ENCODE measurements at places on chromosomes 11 and 22.

DNA sequence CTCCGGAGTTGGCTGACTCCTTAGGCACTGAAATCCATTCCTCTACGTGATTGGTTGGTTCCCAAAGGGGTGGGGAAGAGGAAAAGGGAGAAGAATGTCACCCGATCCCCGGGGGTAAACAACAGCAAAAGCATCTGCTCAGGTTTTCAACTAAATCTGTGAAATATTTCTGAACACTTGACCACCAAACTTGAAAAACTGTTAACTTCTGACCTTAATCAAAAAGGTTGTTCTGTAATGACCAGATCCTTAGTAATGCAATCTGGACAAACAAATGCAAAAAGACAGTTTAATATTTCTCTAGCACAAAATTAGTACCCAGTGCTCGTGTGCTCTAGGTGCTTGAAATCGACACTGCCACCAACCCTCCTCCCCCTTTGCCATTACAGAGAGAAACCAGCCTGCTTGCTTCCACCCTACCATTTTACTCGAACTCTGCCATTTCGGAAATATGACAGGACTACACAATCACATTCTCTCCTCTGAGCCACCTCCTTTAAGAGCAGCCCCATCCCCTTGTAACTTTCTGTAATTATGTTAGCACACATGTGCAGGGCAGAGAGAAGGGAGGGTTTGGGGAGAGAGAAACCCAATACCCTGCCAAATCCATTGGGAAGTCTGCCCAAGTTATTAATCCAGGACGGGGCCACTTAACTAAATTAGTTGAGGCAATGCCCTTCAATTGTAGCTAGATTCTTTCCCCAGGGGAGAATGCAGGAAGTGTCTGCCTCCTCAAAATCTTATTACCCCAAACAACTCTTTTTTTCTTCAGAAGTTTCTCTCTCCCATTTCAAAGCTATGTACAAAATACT is 113.8 kb downstream of the RBFOX2 start:
- DNase-seq: peak; percentile 78

DNA sequence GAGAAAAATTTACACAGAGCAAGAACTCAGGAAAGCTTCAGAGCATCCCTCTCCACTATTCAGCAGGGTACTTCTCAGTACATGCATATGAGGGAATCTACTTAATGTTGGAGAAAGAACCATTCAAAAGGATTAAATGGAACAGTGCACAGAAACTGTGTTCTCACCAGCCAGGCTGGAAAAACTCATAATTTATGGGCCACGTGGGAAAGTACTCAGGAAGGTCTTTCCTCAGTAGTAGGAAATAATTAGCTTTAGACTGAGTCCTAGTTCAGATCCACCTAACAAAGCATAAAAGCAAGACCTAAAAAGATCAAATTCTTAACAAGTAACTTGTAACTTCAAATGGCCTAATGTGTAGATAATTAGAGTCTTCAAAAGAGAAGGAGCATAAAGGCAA is 134.0 kb downstream of the FAM76B start:
- no peak for DNase-seq

DNA sequence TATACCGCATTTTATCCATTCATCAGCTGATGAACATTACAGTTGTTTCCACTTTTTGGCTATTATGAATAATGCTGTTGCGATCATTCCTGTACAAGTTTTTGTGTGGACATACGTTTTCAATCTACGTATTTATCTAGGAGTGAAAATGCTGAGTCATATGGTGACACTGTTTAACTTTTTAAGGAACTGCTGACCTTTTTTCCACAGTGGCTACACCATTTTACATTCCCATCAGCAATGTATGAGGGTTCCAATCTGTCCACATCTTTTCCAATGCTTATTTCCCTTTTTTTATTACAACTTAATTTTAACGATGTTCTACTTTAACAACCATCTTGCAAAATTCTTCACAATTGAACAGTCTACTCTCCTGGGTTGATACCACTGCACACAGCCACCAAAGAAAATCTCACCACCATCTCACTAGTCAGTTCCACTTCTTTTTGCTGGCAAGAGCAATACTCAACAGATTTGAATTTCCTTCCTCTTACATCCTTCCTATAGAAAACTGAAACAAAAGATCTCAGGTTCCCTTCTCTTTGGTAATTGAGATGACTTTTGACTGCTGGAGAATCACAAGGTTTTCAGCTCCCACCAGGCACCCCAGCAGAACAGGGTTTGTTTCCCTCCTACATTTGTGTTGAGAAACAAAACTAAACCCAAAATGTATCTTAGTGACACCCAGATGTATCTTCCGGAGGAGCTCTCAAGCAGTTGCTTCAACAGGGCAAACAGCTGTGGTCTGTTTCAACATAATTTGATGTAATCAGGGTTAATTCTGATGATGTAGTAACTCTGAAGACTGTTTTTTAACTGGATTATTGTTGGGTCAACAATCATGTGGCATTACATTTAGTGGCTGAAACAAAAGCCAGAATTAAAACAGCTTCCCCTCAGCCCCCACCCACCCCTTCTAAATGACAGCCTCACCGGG is 7.0 kb upstream of the GAB2 start:
- no peak for DNase-seq

DNA sequence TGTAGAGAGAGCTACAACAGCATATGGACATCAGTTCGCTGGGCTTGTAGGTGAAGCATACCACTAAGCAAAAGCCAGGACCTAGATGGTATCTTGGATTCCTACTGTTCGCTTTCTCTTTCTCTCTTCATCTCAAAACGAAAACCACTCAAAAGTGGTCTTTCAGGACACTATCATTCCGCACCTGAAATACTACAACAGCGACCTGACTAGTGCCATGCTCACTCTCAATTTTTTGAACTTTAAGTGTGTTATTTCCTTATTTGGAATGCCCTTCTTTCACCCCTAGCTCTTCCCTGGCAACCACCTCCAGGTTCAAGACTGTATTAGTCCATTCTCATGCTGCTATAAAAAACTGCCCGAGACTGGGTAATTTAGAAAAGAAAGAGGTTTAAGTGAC is 59.2 kb downstream of the CCDC83 start:
- no peak for DNase-seq

- no peak for DNase-seq
These were observed 56.1 kb downstream of the PRMT3 start for GRCh38 chr11:20443596-20443995.

- no peak for DNase-seq
These were observed 549.1 kb downstream of the MN1 start for GRCh38 chr22:27252282-27253049.

DNA sequence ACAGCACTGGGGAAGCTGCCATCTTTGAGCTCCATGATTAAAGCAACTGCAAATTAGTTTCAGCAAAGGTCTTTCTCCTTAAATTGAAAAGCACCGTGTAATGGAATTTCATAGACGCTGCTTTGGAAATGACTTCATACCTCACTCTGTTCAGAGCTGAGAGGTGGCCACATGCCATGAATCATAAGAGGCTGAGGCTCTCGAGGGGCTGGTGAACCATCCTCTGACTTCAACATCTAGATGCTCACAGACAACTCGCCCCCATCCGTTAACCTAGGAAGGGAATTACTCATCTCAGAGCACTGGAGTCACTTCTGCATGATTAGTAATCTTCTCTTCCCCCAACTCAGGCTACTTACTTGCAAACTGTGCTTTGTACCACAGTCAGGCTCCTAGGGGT is 122.3 kb downstream of the RCN1 start:
- DNase-seq: no peak

- no peak for DNase-seq
These were observed 11.3 kb downstream of the OSBP2 start for GRCh38 chr22:30705710-30706651.

- DNase-seq: peak; percentile 2
These were observed 34.7 kb downstream of the RNF169 start for GRCh38 chr11:74783241-74783871.

GRCh38 chr11:118924591-118925585 is 838 bp downstream of the BCL9L start:
- DNase-seq: peak; percentile 46

GRCh38 chr22:44823396-44823795 is 71.0 kb downstream of the ARHGAP8 start:
- no peak for DNase-seq

- DNase-seq: no peak
These were observed 1.5 kb downstream of the TANGO2 start for GRCh38 chr22:20022231-20022977.

DNA sequence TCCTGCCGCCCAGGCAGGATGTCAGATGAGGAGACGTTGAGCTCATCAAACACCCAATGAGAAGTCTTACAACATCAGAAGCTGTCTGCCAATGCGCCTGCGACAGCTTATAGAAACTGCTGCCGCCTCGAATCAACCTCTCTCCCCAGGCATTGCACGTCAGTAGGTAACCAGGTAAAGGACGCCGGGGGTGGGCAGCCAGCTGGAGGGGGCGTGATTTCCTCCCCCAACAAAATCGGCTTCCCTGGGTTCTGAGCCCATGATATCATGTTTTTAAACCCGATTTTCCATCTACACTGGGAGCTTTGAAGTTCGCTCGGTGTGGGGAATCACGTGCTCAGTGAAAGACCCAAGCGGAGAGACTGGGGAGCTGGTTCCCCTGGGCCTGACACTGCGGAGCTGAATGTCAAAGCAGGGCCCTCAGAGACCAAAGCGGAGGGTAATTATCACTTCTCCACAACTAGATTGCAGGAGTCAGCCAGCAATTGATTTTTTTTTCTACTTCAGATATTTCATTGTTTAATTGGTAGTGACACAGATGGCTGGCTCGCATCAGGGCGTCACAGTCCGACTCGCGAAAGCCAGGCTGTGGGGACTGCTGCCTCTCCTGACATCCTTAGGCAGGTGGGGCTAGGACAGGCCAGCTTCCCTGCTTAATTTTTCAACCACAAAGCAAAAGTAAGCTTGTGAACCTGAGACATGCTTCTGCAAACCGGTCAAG is 15.4 kb downstream of the FAM83F start:
- no peak for DNase-seq

- peak; percentile 69 for DNase-seq
These were observed 21.2 kb downstream of the PLAAT3 start for GRCh38 chr11:63592975-63593395.

GRCh38 chr22:24725736-24726135 is 48.8 kb downstream of the PIWIL3 start:
- no peak for DNase-seq

DNA sequence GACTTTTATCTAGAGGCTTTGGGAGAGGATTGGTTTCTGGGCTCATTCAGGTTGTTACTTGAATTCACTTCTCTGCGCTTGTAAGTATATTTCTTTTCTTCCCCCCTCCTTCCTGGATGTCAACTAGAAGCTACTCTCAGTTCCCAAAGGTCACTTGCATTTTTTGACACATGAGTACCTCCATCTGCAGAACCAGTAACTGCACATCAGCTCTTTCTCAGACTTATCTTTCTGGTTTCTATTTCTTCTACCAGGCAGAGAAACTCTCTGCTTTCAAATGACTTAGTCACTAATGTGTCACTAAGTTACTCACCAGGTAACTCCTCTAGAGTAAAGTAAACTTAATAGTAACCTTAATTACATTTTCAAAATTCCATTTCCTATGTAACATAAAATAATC is 773.0 kb upstream of the LUZP2 start:
- no peak for DNase-seq

GRCh38 chr11:18066626-18067025 is 20.6 kb upstream of the TPH1 start:
- no peak for DNase-seq

DNA sequence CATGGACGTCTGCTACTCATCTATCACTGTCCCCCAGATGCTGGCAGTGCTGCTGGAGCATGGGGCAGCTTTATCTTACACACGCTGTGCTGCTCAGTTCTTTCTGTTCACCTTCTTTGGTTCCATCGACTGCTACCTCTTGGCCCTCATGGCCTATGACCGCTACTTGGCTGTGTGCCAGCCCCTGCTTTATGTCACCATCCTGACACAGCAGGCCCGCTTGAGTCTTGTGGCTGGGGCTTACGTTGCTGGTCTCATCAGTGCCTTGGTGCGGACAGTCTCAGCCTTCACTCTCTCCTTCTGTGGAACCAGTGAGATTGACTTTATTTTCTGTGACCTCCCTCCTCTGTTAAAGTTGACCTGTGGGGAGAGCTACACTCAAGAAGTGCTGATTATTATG is 9.2 kb upstream of the OR9Q2 start:
- DNase-seq: no peak

DNA sequence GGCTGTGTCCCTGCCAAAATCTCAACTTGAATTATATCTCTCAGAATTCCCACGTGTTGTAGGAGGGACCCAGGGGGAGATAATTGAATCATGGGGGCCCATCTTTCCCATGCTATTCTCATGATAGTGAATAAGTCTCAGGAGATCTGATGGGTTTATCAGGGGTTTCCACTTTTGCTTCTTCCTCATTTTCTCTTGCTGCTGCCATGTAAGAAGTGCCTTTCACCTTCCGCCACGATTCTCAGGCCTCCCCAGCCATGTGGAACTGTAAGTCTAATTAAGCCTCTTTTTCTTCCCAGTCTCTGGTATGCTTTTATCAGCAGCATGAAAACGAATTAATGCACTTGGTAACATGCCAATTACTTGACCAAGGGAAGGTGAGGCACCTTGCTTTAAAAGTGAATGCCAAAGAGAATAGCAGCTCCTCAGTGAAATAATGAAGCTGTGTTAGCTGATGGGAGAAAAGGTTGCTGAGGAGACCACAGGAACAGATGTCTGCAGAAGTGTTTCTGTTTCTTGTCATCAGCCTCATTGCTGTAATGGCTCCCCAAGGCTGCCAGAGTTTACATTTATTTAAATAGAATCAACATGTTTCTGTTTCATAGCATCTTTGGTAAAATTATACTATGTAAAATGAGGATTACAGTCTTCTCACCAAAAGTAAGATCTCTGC is 89.0 kb upstream of the CD44 start:
- DNase-seq: no peak

DNA sequence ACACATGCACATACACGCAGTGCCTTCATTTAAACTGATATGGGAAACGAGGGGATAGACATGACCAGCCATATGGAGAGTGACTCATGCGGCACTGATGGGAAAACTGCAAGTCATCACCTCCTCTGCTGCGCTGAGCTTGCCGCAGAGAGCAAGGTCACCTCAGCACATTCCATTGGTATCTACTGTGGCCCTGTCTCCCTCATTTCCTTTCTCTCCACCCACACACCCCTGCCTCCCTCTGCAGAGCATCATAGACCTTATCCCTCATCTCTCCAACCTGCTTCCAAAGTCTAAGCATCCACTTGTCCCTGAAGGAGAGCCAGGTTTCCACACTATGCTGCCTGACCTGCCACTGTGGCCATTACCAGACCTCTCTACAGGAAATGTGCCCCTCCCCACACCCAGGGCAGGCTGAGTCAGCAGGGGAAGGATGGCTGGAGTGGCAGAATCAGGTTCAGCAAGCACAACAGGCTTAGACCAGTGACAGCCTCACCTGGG is 116.9 kb upstream of the SNX19 start:
- DNase-seq: peak; percentile 45

- no peak for DNase-seq
These were observed 390.1 kb upstream of the B3GAT1 start for GRCh38 chr11:134802116-134802515.

- DNase-seq: no peak
These were observed 55.7 kb upstream of the PICALM start for GRCh38 chr11:86124251-86125233.

- no peak for DNase-seq
These were observed 3.1 kb downstream of the ACY3 start for GRCh38 chr11:67647471-67647870.

GRCh38 chr11:114031246-114031966 is 28.1 kb upstream of the ZBTB16 start:
- DNase-seq: no peak

GRCh38 chr11:12494699-12495098 is 117.3 kb downstream of the PARVA start:
- no peak for DNase-seq

All from SJSA1 (cell line).